ENCODE measurements at places on chromosomes 3 and 15.

DNA sequence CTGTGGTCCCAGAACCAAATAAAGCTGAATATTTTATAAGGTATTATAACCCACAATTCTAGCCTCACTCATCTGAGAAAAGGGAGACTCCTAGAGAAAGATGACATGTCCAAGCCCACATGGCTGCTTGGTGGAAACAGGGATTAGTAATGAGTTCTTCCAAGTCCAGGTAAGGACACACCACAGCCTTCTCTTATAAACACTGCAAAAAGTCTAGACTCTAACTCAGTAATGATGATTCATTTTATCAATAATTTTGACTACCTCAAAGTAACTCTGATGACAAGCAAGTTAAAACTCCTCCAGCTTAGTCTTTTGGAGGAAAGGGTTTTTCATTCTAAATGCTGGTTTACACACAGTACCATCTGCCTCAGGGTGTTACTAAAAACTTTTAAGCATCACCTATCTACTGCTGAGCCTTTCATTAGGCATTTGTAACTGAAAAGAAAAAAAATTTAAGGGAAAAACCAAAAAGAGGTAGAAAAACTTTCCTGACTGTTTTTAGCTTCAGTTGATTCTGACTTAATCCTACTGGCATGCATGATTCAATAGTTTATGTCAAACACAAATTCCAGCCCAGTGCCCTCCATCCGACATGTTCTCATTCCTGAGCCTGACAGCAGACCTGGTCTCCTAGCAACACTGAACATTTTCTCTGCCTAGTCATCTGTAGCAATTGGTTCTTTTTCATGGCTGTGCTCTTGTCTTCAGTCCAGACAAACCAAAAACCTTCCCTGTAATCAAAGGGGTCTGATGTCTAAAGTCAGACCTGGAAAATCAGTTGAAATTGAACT, 43.9 kb downstream of the P3H2 start:
- peak; percentile 43 for DNase-seq

GRCh38 chr15:40904552-40905201, 10.4 kb downstream of the VPS18 start:
- DNase-seq: no peak

DNA sequence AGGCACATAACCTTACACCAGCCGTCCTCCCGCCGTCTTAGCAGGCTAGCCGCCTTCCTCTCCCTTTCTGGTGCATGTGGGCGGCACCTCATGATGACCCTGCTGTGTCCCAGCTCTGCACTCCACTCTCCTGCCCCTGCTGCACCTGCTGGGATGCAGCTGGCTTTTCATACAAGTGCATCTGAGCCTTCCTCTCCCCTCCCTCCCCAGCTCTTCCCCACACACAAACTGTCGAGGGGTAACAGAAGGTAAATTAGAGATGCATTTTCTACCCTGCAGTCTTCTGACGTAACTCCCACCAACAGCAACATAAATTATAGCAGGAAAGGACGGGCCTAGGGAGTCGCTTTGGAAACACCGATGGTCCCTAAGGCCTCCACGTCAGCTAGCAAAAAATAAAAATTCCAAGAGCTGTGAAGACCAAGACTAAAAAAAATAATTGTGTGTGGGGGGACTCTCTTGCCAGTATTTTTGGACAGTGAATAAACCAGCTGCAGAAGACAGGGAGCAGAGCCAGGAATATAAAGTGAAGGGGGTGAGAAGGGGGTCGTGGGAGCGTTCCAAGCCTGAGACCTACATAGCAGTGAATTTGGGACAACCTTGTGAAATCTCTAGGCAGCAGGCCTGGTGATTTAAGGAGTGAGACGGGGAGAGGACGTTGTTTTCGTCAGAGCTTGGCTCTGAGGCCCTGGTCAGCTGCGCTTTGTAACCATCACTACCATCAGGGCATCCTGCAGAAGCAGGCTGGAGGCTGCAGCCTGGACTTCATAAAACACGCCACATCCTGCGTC, 216.2 kb downstream of the ADAMTS17 start:
- DNase-seq: no peak

DNA sequence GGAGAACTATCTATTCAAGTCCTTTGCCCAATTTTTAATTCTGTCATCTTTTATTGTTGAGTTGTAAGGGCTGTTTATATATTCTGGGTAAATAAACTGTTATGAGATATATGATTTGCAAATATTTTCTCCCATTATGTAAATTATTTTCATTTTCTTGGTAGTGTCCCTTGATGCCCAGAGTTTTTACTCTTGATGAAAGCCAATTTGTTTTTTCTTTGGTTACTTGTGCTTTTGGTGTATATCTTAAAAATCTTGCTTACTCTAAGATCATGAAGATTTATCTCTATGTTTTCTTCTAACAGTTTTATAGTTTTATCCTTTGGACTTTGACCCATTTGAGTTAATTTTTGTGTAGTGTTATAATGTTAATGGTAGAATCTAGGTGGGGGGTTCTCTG, 44.5 kb downstream of the TIMP4 start:
- no peak for DNase-seq

GRCh38 chr3:99895703-99896441, 78.2 kb downstream of the CMSS1 start:
- peak; percentile 27 for DNase-seq

DNA sequence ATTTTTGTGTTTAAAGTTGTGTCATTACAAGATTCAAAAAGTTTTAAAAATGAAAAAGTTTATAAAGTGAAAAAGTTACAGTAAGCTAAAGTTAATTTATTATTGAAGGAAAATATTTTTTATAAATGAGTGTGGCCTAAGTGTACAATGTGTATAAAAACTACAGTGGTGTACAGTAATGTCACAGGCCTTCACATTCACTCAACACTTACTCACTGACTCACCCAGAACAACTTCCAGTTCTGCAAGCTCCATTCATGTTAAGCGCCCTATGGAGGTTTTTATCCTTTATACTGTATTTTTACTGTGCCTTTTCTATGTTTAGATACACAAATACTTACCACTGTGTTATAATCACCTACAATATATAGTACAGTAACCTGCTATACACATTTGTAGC, 76.3 kb downstream of the DTWD1 start:
- no peak for DNase-seq

DNA sequence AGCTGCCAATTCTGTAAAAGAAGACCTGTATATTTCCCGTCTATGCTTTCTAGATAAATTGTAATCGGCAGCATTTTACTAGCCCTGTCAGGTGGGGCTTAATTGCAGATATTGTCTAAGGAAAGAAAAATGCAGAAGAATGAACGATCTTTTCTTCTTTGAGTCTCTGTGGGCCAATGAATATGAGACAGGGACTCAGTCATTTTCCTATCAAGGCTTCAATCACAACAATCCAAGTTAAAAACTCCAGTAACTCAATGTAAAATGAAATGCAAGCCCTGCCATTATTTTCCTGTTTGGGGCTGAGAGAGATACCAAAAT, 313.9 kb downstream of the MECOM start:
- DNase-seq: no peak

GRCh38 chr15:96501362-96501761, 170.9 kb downstream of the NR2F2 start:
- DNase-seq: no peak

GRCh38 chr15:74252291-74252690, 16.2 kb downstream of the CCDC33 start:
- DNase-seq: no peak

- DNase-seq: no peak
Measured at GRCh38 chr3:197398286-197398878, 100.0 kb upstream of the DLG1 start.

GRCh38 chr15:45187578-45187893, 230 bp downstream of the SHF start:
- no peak for DNase-seq

- no peak for DNase-seq
Measured at GRCh38 chr3:172379372-172379771, 68.9 kb downstream of the GHSR start.

DNA sequence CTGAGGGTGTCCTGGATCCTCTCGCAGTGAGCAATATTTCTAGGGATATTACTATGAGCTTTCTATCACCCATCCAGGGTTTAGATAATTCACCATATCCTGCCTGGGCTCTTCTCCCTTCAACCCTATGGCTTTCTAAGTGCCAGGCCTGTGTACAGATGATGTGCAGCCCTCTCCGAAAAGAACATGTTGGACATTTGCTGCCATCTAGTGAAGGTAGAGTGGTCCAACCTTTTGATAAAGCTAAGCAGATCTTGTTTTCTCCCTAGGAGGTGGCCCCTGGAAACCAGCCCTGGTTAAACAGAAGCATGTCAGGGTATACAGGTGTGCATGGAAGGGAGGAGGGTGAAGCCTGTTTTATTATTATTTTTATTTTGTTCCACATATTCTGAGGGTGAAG, 27.9 kb upstream of the SCN10A start:
- DNase-seq: peak; percentile 25

DNA sequence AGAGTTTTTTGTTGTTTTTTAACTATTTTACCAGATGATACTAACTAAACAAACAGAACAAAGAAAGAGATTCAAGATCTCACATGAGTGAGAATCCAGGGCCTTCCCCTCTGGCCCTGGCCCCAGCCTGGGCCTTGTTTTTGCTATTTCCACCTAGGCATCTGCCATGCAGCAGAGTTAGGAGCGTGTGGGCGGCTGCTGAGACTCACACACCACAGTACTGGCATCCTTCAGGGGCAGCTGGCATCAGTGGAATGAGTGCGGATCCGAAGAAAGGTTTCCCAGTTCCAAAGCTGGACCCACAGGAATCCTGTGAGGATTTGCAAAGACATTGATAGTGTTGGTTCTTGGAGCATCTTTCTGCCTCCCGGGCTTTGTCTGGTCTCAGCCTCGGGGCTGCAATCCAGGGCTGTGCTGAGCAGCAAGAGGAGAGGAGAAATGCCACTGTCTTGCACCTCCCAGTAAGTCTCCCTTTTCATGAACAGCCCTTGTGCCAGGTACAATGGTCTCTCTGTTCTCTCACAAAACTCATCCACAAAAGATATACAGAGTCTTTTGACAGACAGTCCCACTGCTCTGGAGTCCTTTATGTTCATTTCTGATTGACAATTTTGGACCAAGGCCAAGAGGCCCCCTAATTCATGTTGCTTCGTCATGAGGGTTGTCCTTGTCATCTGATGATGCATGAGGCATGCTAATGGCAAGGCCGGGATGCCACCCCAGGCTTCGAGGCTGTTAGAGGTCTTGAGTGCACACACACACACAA, 46.6 kb downstream of the APH1B start:
- no peak for DNase-seq

- DNase-seq: no peak
Measured at GRCh38 chr3:172154768-172155664, 115.6 kb downstream of the FNDC3B start.

GRCh38 chr15:63331456-63331855, 50.2 kb downstream of the CA12 start:
- no peak for DNase-seq

- DNase-seq: no peak
Measured at GRCh38 chr3:143084856-143085731, 34.5 kb upstream of the CHST2 start.

DNA sequence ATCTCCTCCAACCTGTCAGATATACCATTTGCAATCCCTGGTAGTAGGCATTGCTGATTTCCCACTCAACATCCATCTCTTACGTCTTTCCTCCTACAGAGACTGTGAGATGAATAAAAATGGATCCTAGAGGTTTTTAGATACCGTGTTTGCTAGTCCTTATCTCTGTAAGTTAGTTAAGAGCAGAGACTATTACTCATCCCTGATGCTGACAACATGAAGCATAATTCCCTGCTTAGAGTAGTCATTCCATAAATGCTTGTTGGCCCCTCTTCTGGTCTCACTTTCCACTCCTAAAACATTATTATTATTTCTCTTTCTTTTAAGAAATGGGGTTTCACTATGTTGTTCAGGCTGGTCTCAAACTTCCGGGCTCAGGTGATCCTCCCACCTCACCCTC, 136.2 kb downstream of the RTP4 start:
- DNase-seq: no peak

- DNase-seq: no peak
Measured at GRCh38 chr3:50369012-50369670, 9.8 kb upstream of the TMEM115 start.

DNA sequence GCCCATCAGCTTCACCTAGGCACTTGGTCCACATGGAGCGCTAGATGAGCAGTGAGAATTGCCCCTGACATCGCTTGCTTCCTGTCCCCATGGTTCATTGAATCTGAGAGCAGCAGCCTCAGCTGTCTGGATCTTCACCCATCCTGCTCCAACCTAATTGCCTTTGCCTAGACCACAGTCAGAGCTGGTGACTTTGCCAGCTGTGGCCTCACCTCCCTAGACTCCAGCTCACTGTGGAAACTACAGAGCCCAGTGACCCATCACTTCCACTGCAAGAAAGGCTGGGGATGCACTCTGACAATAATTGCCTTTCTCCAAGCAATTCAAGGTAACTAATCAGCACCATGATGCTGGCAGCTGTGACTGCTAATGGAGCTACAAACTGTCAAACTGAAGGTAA, 30.6 kb upstream of the SLC6A1 start:
- no peak for DNase-seq

DNA sequence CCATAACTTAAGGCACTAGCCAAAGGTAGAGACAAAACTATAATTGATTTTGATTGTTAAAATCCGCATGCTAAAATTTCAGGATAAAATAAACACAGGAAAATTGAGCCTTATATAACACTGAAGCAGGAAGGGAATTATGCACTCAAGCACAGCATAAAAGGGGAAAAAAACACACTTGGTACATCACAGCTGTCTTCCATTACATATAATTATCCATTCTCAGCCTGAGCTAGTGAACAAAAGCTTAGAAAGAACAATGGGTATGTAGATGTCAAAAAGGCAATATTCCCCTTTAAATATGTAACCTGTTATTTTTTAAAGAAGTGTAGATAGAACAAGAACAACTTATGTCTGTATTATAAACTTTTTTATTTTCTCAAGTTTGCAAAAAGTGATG, 899.2 kb downstream of the ROBO1 start:
- DNase-seq: no peak

- DNase-seq: no peak
Measured at GRCh38 chr3:130374908-130375307, 29.4 kb downstream of the COL6A5 start.

DNA sequence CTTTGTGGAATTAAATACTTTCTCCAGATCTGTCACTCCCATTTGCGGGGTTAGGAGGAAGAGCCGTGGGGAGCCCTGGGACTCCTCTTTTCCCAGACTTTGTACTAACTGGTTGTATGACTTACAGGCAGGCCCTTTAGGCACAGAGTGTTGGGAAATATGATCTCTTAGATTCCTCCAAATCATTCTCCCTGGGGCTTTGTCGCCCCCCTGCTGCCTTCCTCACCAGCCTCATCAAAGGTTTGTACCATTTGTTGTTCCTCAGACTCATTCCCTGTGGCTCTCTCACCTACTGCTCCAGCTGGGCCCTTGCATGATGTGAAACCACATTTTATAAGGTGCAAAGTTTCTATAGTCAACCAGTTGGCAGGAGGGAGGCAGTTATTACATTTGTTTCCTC, 56.4 kb downstream of the CRYGS start:
- no peak for DNase-seq

DNA sequence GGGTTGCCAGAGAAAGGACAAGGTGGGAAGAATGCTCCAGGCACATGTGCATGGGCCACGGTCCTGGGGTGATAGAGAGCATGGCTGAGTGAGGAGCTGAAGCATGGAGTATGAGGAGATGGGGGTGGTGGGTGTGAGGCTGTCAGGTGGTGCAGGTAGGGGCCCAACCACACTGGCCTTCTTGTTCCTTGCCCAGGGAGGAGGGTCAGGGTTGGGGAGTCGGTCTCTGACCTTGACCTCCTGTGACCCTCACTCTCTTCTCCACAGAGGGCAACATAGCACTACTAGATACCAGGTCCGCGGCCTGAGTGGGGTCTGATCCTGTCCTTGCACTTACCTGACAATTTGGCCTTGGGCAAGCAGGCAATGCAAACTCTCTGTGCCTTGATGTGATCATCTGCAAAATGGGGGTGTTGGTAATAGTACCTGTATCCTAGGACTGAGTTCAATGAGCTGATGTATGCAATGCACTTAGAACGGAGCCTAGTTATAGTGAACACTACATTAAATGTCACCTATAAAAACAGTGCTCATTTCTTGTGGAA, 75.2 kb downstream of the EEFSEC start:
- DNase-seq: no peak
